Activated naive CD4-positive, alpha-beta T cell treated with Interleukin-2 at 50 U/mL for 16 hours (primary cell): ENCODE measurements at places on chromosomes 1 and 21.

DNA sequence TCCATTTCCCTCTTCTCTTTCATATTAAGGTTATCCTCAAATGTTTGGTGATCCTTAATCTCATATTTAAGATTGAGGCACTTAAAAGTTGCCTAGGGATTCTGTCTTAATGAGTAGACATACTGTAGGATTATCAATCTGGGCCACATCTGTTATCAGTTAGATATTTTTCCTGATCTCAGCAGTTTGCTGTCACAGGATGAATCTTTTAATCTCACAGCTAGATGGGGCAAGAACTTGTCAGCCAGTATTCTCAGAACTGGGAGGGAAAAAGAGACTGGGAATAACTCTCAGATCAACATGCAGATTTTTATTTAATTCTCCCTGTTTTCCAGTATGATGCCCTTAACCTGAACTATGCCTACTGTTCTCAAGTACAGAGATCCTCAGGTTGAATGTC is 14.0 kb downstream of the ZNF644 start:
- DNase-seq: no peak

- DNase-seq: no peak
Measured at GRCh38 chr1:159817276-159818041, 9.2 kb upstream of the SLAMF8 start.

GRCh38 chr1:171805395-171806115 is 24.1 kb downstream of the METTL13 start:
- DNase-seq: no peak

- DNase-seq: no peak
Measured at GRCh38 chr1:248380854-248381253, 5.3 kb downstream of the OR2T6 start.
